ENCODE measurements at places on chromosomes 3 and 15. TPM values are rescaled to one million over a fixed set of nuclear protein-coding genes. Genes with fewer than 3 reads are reported as not detected.

The FSD2 gene
- total RNA-seq: not detected

The KY gene
- 0.74 TPM for total RNA-seq

The C3orf18 gene
- total RNA-seq: 8.9 TPM

The ZNF385D gene
- total RNA-seq: 15.7 TPM

The CCR8 gene
- total RNA-seq: not detected

The BFSP2 gene
- total RNA-seq: 0.25 TPM

The RASGRF1 gene
- total RNA-seq: 3.7 TPM

The SLC12A1 gene
- total RNA-seq: 0.98 TPM

The ZBBX gene
- total RNA-seq: 3.9 TPM

The NR1I2 gene
- 0.74 TPM for total RNA-seq

The ABHD14A gene
- 11.6 TPM for total RNA-seq
